Anterior cingulate cortex (tissue), 58 donors: ENCODE measurements at places on chromosomes 12 and 14.
A peak's percentile ranks its signal among the peaks of the same experiment; 100 is the strongest.

DNA sequence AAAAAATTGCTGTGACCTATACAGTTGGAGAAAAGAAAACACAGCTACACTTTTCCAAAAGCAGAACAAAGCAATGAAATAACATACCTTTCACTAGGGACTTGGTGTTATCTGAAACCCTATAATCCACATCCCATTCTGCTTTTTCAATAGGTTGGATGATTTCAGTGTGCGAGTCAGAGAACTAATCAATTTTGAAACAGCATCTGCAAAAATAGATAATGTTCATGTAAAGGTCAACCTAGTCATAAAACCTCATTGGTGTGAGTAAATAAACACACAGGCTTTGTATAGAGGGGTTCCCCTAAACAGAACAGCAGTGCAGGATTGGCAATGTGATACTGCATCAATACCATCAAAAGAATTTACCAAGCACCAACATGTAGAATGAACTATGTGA is 173.0 kb upstream of the G2E3 start:
- DNase-seq = no peak

DNA sequence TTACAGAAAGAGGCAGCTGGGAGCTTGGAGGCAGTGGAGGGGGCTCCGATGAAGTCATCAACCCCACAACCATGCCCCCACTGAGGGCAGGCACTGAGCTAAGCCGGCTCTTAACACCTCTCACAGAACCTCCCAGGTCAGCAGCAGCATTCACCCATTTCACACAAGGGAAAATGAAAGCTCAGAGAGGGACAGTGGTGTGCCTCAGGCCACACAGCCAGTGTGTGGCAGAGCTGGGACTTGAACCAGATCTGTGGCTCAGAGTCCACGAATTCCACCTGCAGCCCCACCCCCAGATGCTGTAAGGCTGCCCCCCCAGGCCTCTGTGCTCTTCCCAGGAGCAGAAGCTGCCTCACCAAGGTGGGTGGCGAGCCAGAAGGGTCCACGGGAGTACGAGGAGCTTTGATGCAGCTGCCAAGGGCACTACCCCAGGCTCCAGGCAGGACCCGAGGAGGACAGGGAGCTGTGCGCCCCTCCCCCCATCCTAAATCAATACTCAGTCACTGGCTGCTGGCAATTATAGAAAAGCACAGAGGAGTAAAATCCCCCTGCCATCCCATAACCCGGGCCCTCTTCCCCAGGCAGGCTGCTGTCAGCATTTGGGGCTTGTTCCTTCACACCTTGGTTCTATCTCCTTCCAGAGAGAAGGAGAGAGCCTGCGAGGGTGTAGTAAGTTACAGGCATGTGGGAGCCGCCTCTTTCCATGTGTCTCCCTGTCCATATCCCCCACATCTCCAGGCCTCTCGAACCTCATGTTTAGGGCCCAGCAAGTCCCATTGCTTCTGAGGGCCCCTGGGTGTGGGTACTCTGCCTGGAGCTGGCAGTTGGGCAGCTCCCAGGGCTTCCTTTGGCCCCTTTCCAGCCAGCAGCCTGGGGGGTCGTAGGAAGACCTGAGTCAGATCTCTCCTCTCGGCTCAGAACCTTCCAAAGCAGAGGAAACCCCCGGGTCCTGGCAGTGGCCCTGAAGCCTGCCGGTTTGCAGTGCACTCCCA is 47.6 kb downstream of the FAM222A start:
- no peak for DNase-seq

- no peak for DNase-seq
Measured at GRCh38 chr12:6384499-6385436, 806 bp downstream of the LTBR start.

DNA sequence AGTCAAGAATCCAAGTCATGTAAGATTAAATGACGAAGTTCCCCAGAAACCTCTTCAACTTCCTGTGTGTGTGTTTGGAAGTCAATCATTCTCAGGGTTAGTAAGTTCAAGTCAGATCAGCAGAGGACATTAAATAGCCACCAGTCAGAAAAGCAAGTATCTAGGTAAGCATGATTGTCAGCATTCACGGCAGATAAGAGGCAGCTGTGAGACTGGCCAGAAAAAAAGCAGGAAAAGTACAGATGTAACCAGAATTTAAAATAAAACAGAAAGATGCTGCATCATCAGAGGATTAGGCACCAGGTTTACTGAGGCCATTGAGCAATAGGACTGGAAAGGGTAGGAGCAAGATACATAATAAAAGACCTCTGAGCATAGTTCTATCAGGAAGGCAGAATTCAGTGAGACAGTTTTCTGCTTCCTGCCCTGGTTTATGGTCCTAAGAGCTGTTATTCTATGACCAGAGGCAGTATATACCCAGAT is 606.9 kb downstream of the FSCB start:
- no peak for DNase-seq

DNA sequence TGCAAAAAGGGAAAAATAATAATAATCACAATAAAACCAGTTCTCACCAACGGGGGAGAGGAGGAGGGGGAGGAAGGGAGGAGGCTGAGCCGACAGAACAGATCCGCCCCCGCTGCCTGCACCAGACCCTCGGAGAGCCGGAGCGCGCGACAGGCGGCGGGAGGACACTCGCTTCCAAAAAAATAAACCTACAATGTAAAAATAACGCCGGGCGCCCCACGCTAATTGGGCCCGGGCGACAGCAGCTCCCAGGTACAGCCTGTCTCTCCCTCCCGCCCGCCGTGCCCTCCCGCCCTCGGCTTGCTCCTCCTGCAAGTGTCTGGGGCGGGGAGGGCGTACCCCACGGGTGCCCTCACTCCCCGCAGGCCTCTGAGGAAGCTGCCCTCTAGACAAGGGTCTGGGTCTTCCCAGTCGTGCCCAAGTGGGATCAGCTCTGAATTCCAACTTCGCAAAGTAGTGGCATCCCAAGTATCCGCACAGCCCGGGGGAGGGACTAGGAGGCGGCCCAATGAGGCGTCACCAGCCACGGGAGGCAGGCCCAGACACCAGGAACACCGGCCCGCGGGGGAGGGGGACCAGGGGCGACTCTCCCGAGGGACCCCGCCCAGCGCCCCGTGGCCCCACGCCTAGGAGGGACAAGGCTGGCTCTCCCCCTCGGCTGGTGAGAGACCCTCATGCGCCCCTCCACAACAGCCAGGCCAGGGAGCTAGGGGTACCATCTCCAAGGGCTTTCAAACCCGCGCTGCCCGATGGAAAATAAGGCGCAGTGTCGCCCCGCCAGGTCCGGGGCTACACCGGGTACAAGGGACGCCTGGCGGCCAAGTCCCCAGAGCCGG is 1.0 kb downstream of the NCOR2 start:
- peak; percentile 78 for DNase-seq

DNA sequence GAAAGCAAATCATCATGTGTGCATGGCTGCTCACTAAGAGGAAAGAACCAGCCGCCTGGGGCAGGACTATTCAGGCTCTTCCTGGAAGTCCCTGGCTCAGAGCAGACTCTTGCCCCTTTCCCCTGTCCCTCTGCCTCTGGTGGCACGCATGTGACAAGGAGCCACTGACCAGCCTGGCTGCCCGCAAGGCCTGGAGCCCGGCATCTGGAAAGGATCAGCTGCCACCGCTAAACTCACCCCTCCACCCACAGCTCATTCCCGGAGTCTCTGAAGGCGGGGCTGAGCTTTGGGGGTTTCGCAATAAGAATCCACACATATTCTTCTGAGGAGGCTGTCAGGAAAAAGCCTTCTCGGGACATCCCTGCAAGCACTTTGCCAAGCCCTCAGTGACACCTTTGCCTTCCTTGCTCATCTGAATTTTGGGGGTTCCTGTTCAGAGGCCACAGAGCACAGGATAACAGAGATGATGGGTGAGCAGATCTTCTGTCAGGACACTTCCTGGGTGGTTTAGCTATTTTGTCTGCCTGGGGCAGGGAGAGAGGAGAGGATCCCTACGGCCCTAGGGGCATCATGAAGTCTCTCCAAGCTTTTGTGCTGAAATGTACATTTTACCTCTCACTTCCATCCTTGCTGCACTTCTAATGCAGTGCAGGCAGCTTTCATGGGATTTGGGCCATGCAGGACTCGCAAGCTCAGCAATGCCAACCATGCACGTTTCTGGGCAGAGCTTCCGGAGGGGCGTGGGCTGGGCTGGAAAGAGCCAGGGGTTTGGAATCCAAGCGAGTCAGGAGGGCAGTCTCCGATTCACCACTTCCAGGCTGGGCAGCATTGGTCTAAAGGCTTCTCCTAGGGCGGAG is 124.8 kb upstream of the MAP1LC3B2 start:
- DNase-seq = no peak

- no peak for DNase-seq
Measured at GRCh38 chr12:6364044-6364374, 11.4 kb downstream of the SCNN1A start.

GRCh38 chr14:94681300-94682060 is 69.3 kb downstream of the SERPINA3 start:
- DNase-seq = no peak

DNA sequence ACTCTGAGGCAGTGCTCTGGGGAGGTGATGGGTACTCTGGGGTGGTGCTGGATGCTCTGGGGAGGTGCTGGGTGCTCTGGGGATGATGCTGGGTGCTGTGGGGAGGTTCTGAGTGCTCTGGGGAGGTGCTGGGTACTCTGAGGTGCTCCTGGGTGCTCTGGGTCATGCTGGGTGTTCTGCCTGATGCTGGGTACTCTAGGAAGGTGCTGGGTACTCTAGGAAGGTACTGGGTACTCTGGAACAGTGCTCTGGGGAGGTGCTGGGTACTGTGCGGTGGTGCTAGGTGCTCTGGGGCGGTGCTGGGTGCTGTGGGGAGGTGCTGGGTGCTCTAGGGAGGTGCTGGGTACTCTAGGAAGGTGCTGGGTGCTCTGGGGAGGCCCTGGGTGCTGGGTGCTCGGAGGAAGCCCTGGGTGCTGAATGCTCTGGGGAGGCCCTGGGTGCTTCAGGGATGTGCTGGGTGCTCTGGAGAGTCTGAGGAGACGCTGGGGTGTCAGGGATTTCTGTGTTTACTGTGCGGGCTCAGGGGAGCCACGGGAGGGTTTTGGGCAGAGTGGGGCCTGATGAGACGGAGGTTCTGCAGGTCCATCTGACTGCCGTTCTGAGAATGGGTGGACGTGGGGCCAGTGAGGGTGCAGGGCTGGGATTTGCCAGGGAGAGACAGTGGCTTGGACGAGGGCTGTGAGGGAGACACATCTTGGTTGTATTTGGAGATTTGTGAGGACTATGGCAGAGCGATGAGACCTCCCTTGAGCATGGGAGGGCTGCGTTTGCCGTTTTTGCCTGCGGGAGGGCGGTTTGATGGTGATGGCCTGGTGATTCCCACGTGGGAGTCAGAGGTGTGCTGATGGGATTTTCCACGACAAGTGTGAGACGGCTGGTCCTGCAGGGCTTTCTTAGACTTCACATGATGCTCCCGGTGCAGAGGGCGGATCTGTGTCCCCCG is 30.0 kb downstream of the MMP17 start:
- DNase-seq = no peak

GRCh38 chr12:122929148-122929538 is 33.2 kb upstream of the VPS37B start:
- DNase-seq = no peak
